ENCODE measurements at places on chromosomes 6 and 20. TPM values are rescaled to one million over a fixed set of nuclear protein-coding genes. Genes with fewer than 3 reads are reported as not detected.
A peak's percentile ranks its signal among the peaks of the same experiment; 100 is the strongest.

The KCNB1 gene
- 7.0 TPM for total RNA-seq

The PKHD1 gene
- total RNA-seq: 0.22 TPM

- no peak for DNase-seq
These were observed 210.2 kb upstream of the ECI2 start for GRCh38 chr6:4345543-4345942.

GRCh38 chr20:48223715-48224114 lies 438.4 kb upstream of the SULF2 start:
- DNase-seq: no peak

DNA sequence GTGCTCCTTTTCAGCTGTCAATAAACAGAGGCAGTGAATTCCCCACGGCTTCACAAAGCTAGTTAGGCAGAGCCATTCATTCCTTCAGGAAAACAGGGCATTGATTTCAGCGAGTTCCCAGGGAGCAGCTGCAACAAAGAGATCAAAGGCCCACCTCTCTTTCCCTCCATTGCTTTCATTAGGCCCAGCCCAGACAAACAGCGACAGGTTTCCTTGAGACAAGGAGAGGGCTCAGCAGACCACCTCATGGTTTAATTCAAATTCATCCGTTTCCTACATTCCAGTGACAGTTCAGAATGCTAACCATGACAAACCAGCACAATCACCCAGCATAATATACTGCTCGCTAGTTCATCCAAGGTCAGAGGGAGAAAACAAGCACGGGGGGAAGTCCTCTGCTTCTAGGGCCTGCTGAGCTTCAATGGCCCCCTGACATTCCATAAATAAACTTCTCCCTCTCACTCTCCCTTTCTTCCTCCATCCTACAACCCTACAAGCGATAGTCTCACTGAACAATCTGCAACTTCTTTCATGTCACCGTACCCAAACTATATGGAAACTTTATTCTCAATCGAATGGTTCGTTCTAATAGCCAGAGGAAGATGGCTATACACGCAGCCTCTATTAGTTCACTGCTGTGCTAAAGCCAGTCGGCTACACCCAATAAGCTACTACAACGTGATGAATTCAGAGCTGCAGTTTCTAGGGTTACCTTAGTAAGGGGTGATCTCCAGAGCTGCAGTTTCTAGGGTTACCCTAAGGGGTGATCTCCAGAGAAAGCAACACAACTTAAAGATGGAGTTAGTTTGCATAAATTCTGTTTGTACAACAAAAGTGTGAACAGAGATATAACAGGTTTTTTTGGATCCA lies 34.7 kb downstream of the PLAGL1 start:
- DNase-seq: no peak

DNA sequence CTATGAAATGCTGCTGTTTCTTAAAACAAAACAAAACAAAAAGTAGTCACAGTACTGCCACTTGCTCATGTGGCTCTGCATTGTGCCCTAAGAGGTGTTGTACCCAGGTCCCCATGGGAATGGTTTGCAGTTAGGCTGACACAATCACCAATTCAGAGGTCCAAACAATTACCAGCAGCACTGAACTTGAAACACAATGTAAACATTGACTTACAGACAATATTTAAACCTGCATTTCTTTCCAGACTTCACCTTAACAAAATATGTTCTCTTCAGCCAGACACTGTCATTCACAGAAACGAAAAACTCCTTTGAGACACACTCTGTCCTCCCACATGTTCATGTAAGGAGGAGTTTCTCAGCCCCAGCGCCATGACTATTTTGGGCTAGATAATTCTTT lies 206.8 kb upstream of the ARG1 start:
- DNase-seq: no peak

GRCh38 chr6:146550911-146551310 lies 7.3 kb downstream of the RAB32 start:
- no peak for DNase-seq

The ABHD16B gene
- total RNA-seq: not detected

DNA sequence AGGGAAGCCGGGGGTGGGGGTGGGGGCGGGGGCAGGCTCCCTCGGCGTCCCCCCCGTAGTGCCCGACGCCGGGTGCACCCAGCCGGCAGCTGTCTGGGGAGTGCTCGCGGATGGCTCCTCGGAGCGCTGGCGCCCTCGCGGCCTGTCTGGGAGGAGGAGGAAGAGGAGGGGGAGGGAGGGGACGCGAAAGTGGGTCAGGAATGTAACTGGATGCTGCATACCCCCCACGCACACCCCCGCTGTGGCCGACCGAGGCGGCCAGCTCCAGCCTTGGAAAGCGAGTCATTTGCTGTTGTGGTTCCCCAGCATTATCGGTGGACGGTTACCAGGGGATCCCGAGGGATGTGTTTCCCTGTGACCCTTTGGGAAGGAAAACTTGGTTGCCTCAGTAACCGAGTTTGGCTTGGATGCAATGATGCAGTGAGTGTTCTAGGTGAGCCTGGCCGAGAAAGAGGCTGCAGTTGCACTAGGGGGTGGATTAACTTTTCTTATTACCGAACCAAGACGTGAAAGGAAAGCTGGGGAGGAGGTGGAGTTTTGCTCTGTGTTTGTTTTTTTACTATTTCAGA lies 55.2 kb upstream of the RREB1 start:
- peak; percentile 89 for DNase-seq

The ARMH2 gene
- total RNA-seq: not detected

GRCh38 chr6:15823838-15824414 lies 161.1 kb upstream of the DTNBP1 start:
- DNase-seq: no peak

- no peak for DNase-seq
These were observed 9.3 kb downstream of the DDR1 start for GRCh38 chr6:30893666-30894065.

DNA sequence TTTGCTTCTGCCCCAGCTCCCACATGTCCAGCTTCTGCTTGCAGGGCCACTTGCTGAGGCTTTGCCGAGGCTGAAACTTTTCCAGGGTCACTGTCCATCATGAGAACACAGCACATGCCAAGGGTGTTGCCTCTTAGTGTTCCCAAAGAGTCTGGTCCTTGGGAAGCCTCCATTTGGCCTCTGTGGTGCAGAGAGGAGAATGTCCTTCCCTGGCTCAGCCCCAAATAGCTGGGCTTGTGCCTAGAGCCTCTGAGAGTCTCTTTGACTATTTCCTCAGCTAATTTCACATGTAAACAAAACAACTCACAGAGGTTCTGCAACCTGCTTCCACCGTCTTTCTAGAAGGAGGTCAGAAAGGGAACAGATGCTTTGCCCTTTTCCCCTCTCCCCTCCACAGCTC lies 40.4 kb upstream of the RAB23 start:
- peak; percentile 20 for DNase-seq

- DNase-seq: peak; percentile 73
These were observed 57.9 kb downstream of the TRIM38 start for GRCh38 chr6:26020329-26021000.

Measured in MG63 (cell line).